ENCODE measurements at places on chromosomes 11 and 22. TPM values are rescaled to one million over a fixed set of nuclear protein-coding genes. Genes with fewer than 3 reads are reported as not detected.

DNA sequence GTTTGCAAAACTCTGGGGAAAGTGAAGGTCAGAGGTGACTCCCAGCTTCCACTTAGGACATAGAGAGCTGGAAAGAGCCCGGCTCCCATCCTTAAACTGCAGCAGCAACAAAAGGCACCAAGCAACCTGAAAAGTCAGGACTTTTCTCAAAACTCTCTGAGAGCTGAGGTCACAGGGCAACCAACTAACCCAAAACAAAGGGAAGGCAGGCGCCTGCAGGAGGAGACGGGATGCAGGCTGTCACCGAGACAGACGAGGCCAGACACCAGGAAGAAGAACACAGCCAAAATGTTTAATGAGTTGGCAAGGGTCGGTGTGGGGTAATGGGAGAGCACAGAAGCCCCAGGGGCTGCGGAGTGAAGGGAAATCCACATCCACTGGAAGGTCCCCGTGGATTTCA, 19.9 kb downstream of the ASCL2 start:
- no peak for DNase-seq

Gene MEI1
- 0.53 TPM for total RNA-seq

Gene BAIAP2L2
- total RNA-seq = 1.1 TPM

Gene MS4A15
- not detected for total RNA-seq

- no peak for DNase-seq
These were observed 1502.7 kb downstream of the TBC1D22A start for GRCh38 chr22:48265000-48265625.

Gene BATF2
- total RNA-seq = 2.4 TPM

- DNase-seq = no peak
These were observed 640.6 kb downstream of the TBC1D22A start for GRCh38 chr22:47402876-47403525.

Gene ABCC8
- 0.83 TPM for total RNA-seq

DNA sequence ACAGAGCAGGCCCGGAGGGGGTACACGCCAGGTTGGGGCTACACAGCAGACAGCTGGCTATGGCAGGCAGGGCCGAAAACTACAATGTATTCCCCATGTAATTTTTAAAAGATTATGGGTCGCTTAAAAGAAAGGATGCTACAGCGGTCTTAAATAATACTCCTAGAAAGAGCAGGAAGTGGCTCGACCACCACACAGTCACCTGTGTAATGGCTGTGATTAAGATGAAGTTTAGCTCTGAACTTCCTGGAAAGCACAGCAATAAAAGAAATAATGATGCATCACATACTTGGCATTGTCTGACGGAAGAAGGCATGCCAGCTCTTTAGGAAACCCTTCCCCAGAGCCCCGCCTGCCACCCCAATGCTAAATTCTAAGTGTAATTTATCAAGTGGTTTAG, 32.6 kb downstream of the WNT11 start:
- no peak for DNase-seq

- no peak for DNase-seq
These were observed 4.0 kb upstream of the SCN4B start for GRCh38 chr11:118156531-118157185.

Measured in left lobe of liver (tissue), 2 donors.